Mesothelial cell of epicardium (in vitro differentiated cells): ENCODE measurements at places on chromosomes 5 and 9. TPM values are rescaled to one million over a fixed set of nuclear protein-coding genes. Genes with fewer than 3 reads are reported as not detected.

GRCh38 chr9:14323083-14323971 is 9.4 kb upstream of the NFIB start:
- no peaks in the 10 kb centered on the region for H3K27me3 ChIP-seq
- no peak for DNase-seq
- peak overlapping the region; percentile 77 for H3K4me3 ChIP-seq
- no peaks in the 10 kb centered on the region for H3K36me3 ChIP-seq
- H3K4me1 ChIP-seq: peaks cover 53% of the 10 kb centered on the region

- peak within 1 kb of the TSS; percentile 92 for H3K4me3 ChIP-seq
- DNase-seq: peak; percentile 62
- H3K27me3 ChIP-seq: peaks cover 48% of the 10 kb centered on the region
- peak within 1 kb of the TSS; percentile 87 for H3K27ac ChIP-seq
- no peaks in the 10 kb centered on the region for H3K36me3 ChIP-seq
- H3K4me1 ChIP-seq: peaks cover 37% of the 10 kb centered on the region
These were observed at the start of gene PPP2R2B for GRCh38 chr5:146878476-146879172. PPP2R2B (minus strand) TSS chr5:146878757.

DNA sequence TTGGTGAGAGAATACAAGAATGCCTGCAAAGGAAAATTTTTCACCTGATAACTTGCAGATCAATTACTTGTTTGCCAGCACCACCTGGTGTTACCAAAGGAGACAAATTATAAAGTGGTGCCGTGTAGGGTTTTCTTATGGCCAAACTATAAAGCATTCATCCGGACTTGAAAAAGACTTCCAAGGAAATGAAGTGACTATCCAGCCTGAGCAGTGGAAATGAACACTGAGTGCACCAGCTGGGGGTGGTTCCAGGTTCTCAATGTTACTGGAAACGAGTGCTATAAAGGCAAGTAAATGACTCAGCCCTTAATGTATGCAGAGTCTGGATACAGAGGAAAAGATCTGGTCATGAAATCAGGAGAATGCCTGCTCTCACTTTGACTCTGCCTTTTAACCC is 113.1 kb downstream of the DNAH5 start:
- H3K27me3 ChIP-seq: peaks cover 10% of the 10 kb centered on the region
- H3K27ac ChIP-seq: no peak overlapping the region
- no peak overlapping the region for H3K4me3 ChIP-seq
- H3K36me3 ChIP-seq: no peaks in the 10 kb centered on the region

GRCh38 chr5:350355-350754 is 28.8 kb downstream of the AHRR start:
- no peak for DNase-seq
- no peak overlapping the region for H3K4me3 ChIP-seq
- peaks cover 10% of the 10 kb centered on the region for H3K36me3 ChIP-seq
- H3K27me3 ChIP-seq: peaks cover 32% of the 10 kb centered on the region
- no peak overlapping the region for H3K27ac ChIP-seq
- no peaks in the 10 kb centered on the region for H3K4me1 ChIP-seq

GRCh38 chr9:99466781-99467180 is 244.7 kb downstream of the SEC61B start:
- no peak overlapping the region for H3K27ac ChIP-seq
- H3K4me1 ChIP-seq: peaks cover 14% of the 10 kb centered on the region
- no peaks in the 10 kb centered on the region for H3K36me3 ChIP-seq

GRCh38 chr5:138720840-138721239 is 32.4 kb upstream of the CTNNA1 start:
- H3K27ac ChIP-seq: no peak overlapping the region
- no peak overlapping the region for H3K4me3 ChIP-seq
- no peaks in the 10 kb centered on the region for H3K27me3 ChIP-seq
- no peaks in the 10 kb centered on the region for H3K36me3 ChIP-seq
- no peak for DNase-seq
- peaks cover 54% of the 10 kb centered on the region for H3K4me1 ChIP-seq

GRCh38 chr9:77885104-77885672 is 146.4 kb downstream of the GNAQ start:
- no peak for DNase-seq
- H3K36me3 ChIP-seq: peaks cover 4% of the 10 kb centered on the region
- H3K4me1 ChIP-seq: peaks cover 21% of the 10 kb centered on the region

- peaks cover 18% of the 10 kb centered on the region for H3K4me1 ChIP-seq
- no peak overlapping the region for H3K4me3 ChIP-seq
- DNase-seq: no peak
- no peaks in the 10 kb centered on the region for H3K27me3 ChIP-seq
- H3K36me3 ChIP-seq: no peaks in the 10 kb centered on the region
These were observed 144.1 kb downstream of the ENTREP1 start for GRCh38 chr9:69469136-69469535.

DNA sequence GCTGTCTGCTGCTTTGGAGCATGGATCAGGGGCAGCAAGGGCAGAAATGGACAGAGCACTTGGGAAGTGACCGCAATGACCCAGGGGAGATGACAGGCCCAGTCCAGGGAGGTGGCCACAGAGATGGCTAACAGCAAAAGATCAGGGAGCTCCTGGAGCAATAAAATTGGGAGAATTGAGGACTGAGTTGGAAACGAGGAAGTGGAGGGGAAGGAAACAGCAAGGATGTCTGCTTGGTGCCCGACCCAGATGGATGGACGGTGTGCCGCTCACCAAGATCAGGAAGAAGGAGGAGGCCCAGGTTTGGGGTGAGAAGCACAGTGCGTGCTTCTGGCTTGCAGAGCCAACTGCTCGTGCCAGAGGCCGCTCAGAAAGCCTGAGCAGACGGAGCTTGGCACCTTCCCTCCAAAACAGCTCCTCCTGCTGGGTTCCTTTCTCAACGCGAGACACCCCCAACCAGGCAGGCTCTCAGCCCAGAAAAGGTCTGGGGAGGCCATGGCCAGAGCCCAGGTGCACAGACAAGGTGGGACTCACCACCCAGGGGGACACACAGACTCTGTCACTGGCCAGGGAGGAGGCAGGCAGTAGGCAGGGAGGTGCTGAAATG is 1.7 kb upstream of the SLC34A1 start:
- DNase-seq: no peak
- H3K36me3 ChIP-seq: no peaks in the 10 kb centered on the region

DNA sequence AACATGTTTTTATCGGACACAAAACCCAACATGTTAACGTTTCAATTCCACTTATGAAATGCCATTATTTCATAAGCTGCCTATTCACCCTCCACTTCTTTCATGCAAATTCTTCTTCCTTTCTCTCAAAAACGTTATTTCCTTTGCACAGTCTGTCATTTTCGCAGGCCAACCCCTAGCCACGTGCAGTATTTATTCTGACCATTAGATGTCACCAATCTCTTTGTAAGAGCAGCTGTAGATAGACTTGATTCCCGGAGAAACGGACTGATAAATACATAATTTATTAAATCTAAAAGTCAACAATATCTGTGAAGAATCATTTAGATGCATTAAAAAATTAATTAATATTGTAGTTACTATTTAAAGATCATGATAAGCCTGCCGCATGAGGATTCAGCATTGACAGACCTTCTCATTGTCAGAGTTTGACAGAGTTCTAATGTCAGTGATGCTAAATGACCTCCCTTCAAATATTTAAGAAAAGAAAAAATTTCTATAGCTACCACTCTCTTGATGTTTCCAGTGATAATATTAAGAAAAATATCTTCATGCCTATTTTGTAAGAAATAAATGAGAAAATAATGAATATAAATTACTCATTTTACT is 933.6 kb downstream of the CDH12 start:
- no peak overlapping the region for H3K27ac ChIP-seq
- H3K4me3 ChIP-seq: no peak overlapping the region
- DNase-seq: no peak
- H3K36me3 ChIP-seq: no peaks in the 10 kb centered on the region

- no peaks in the 10 kb centered on the region for H3K36me3 ChIP-seq
- no peaks in the 10 kb centered on the region for H3K27me3 ChIP-seq
- no peak overlapping the region for H3K27ac ChIP-seq
- DNase-seq: no peak
These were observed 174.2 kb downstream of the DCP2 start for GRCh38 chr5:113150821-113151220.

GRCh38 chr5:60366489-60366888 is 333.5 kb downstream of the DEPDC1B start:
- peaks cover 3% of the 10 kb centered on the region for H3K36me3 ChIP-seq
- DNase-seq: no peak
- H3K4me1 ChIP-seq: peaks cover 46% of the 10 kb centered on the region
- H3K27ac ChIP-seq: no peak overlapping the region
- no peak overlapping the region for H3K4me3 ChIP-seq

DNA sequence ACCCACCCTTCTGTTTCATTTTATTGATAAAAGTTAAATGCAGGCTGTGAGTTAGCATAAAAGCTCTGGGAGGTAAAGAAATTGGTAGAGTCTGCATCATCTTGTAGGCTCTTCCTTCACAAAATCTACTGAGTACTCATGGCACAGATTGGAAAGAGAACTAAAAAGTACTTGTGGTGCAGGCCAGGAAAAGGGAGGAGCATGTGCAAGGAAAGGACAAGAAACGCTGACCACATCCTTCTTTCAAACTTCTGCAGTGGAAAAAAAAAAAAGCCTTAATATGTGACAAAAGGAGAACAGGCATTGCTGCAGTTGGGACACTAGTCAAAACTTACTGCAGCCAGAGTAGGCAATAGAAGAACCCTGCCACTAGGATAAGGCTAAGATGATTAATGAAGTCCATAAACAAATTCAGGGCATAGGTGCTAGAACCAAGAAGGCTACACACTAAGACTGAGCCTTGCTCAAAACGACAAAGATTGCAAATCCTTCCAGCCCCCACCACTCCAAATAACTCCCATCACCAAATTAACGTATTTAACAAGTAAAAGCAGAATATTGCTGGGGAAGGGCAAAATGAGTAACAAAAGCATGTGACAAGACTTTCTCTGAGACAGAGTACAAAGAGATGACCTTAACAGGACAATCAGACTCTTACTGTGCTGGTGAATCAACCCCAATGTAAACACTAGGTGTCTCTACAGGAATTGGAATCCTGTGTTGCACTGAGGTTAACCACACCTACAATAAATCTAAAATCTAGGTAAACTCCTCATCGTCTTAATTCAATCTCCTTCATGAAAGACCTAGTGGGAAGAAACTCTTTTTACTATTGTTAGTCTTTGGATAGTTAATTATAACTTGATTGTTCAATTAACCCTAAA is 1024.8 kb downstream of the TLE1 start:
- H3K4me1 ChIP-seq: peaks cover 2% of the 10 kb centered on the region
- no peaks in the 10 kb centered on the region for H3K27me3 ChIP-seq
- DNase-seq: no peak
- H3K36me3 ChIP-seq: peaks cover 4% of the 10 kb centered on the region
- no peak overlapping the region for H3K27ac ChIP-seq

GRCh38 chr5:41508186-41508585 is 2.2 kb downstream of the PLCXD3 start:
- H3K27me3 ChIP-seq: peaks cover 78% of the 10 kb centered on the region
- no peak for DNase-seq
- no peak overlapping the region for H3K4me3 ChIP-seq
- H3K36me3 ChIP-seq: no peaks in the 10 kb centered on the region

DNA sequence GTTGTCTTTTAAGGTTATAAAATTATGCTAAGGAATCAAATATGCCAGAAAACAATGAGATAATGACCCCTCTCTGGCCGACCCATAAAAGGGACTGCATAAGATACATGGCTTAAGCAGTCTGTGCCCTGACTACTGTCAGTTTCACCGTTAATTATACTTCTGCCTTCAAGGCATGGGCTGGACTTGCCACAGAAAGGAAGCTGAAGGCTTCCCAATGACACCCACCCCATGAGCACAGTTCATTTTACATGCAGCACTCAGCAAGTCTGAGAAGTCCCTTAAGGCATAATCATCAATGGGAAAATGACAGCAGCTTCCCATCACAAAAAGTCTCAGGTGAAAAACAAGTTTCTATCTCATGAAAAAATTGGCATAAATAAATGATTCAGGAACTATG is 175.6 kb downstream of the GLIS3 start:
- DNase-seq: no peak
- no peak overlapping the region for H3K4me3 ChIP-seq
- no peak overlapping the region for H3K27ac ChIP-seq
- H3K27me3 ChIP-seq: no peaks in the 10 kb centered on the region
- no peaks in the 10 kb centered on the region for H3K36me3 ChIP-seq

- H3K27me3 ChIP-seq: peaks cover 10% of the 10 kb centered on the region
- H3K36me3 ChIP-seq: no peaks in the 10 kb centered on the region
- no peak overlapping the region for H3K27ac ChIP-seq
- peaks cover 5% of the 10 kb centered on the region for H3K4me1 ChIP-seq
These were observed 54.0 kb upstream of the ALDH1B1 start for GRCh38 chr9:38338342-38339018.

DNA sequence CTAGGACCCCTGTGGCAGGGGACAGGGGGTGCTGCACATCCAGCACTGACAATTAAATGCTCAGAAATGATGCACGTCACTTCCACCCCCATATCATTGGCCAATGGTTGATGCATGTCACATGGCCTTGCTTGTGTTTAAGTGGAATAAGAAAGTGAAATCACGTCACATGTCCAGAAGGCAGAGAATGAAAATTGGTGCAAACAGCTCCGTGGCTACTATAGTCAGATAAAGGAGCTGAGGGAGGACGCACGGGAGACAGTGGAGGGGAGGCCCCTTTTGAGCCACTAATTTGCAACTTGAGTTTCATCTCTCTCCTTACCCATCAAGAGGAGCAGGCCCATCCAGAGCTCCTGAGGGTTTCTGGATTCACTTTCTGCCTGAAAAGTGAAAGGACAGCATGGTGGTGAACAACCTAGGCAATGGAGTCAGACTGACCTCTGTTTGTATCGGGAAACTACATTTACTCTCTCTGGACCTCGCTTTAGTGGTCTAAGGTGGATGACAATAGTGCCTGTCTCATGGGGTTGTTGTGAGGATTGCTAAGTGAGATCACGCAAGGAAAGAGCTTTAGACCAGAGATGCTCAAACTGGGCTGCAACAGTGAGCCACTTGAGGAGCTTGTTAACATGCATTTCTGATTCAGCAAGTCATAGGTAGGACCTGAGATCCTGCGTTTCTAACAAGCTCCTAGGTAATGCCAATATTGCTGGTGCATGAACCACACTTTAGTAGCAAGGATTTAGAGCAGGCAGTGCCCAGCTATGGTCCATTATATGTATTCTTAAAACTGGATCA is 133.9 kb upstream of the ADRA1B start:
- H3K4me3 ChIP-seq: no peak overlapping the region
- no peaks in the 10 kb centered on the region for H3K36me3 ChIP-seq
- peaks cover 16% of the 10 kb centered on the region for H3K4me1 ChIP-seq
- H3K27me3 ChIP-seq: no peaks in the 10 kb centered on the region
- no peak overlapping the region for H3K27ac ChIP-seq
- DNase-seq: no peak

- no peak for DNase-seq
- H3K27me3 ChIP-seq: no peaks in the 10 kb centered on the region
- H3K4me3 ChIP-seq: no peak overlapping the region
- H3K4me1 ChIP-seq: no peaks in the 10 kb centered on the region
- no peak overlapping the region for H3K27ac ChIP-seq
- H3K36me3 ChIP-seq: no peaks in the 10 kb centered on the region
These were observed 87.6 kb downstream of the FBXO38 start for GRCh38 chr5:148471379-148471778.

Gene PTGES
- total RNA-seq: 28.4 to 30.1 TPM (median 29.6 TPM) in 3 replicates

Gene ACTBL2
- 0.07 TPM in 2 of 3 replicates, not detected in the other for total RNA-seq

Gene ISL1
- total RNA-seq: 12.0 to 14.7 TPM (median 13.7 TPM) in 3 replicates

Gene ANKRD20A1
- total RNA-seq: 2.6 to 6.8 TPM (median 6.5 TPM) in 3 replicates

Gene ORM2
- total RNA-seq: not detected in 3 replicates

Gene SIMC1
- total RNA-seq: 39.8 to 43.4 TPM (median 43.0 TPM) in 3 replicates

Gene NME5
- 2.4 to 3.4 TPM (median 2.7 TPM) in 3 replicates for total RNA-seq

Gene GABRA6
- total RNA-seq: not detected in 3 replicates
